ENCODE measurements at places on chromosomes 2 and 18.

GRCh38 chr2:203782262-203782976, 76.0 kb downstream of the CD28 start:
- peak; percentile 37 for DNase-seq

GRCh38 chr2:216608525-216608924, 24.7 kb upstream of the IGFBP2 start:
- no peak for DNase-seq

DNA sequence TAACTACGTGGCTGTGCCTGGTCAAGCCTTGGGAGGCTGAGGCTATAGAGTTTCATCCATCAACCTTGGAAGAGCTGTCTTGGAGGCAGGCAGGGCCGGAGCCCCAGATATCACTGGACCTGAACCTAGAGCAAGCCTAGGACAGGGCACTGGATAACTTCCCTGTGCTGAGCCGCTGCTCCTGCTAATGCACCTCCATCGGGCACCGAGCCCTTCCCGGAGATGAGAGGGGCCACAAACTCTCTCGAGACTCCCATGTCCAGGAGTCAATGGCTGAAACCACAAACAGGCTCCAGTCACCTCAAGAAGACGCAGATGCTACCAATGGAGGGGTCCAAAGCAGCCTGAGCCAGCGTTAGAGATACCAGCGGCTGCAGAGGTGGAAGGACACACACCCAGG, 866.0 kb downstream of the LRP1B start:
- DNase-seq, result no peak

GRCh38 chr18:75066021-75066880, 142.7 kb downstream of the PTGR3 start:
- DNase-seq, result no peak

GRCh38 chr2:468648-469336, 180.9 kb upstream of the ALKAL2 start:
- DNase-seq, result no peak

DNA sequence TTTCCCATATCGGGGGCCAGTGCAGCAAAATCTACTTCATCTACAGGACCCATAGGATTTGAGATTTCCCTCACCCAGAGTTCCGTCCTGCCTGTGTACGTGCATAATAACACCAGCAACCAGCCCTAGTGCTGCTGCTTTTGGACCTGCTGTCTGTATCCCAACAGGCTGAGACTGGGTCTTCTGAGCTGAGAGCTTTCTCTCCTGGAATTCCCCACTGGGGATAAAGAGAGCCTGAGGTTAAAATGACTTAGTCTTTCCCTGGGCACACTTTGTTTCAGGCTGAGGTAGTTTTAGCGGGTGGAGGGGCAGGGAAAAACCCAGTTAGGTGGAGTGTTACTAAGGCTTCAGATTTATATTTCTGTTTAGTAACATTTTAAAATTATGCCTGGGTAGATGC, 62.5 kb downstream of the SERTAD2 start:
- no peak for DNase-seq

GRCh38 chr2:234291765-234292204, 205.1 kb downstream of the ARL4C start:
- no peak for DNase-seq

DNA sequence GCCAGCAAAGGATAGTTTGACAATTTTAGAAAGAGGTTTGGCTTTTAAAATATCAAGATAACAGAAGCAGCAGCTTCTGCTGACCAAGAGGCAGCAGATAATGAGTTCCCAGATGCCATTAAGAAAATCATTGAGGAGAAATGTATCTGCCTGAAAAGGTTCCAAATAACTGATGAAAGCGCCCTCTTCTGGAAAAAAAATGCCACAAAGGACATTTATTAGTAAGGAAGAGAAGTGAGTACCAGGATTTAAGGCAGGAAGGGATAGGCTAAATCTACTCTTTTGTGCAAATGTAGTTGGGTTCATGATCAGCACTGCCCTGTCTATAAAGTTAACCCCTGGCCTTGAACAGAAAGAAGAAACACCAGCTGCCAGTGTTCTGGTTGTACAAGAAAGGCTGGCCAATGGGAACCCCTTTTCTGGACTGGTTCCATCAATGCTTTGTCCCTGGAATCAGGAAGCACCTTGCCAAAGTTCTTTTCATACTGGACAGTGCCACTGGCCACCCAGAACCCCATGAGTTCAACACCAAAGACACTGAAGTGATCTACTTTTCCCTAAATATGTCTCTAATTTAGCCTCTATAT, 40.6 kb downstream of the DHX57 start:
- DNase-seq, result no peak

DNA sequence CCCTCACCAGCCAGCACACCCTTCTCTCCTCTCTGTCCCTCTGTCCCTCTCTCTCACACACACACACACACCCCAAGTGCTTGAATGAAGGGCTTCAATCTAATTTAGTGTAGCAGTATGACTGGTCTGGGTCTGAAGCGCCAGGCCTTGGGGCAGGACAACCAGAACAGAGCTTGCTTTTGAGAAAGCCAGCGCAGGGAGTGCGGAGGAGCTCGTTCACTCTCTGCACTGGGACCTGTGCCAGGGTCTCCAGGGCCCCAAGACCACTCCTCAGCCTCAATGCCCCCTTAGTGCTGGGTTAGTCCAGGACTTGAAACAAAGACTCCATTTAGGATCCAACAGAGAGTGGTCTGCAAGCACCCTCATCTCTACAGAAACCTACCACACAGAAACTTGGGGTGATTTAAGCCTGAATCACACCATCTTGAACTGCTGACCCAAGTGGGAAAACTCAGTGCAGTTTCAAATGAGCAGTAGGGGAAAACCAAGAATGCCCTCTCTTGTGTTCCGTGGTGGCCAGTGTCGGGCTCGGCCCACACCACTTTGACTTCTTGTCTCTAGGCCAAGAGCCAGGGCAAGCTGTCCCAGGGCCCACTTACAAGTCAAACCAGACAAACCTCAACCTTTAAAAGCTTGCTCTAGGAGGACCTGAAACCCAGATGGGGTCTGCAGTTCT, 66.6 kb upstream of the WIPF1 start:
- no peak for DNase-seq

GRCh38 chr2:168343586-168343985, 96.2 kb upstream of the STK39 start:
- DNase-seq, result no peak

DNA sequence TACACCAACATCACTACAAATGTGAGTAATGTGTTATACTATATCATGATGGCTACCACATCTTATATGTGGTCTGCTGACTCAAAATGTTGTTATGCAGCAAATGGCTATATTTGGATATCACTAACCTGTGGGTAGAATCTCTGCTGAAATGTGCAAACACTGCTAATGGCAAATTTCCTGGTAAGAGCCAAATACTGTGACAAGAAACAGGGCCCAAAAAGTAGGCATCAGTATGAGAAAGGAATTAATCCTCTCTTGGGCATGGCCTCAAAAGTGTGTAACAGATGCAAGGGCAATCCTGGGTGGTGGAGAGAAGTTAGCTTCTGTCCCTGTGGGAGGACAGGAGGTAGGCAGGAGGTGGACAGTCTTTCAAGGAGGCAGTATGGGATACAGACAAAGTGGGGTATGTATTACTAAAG, 13.3 kb downstream of the ATF2 start:
- DNase-seq, result no peak

DNA sequence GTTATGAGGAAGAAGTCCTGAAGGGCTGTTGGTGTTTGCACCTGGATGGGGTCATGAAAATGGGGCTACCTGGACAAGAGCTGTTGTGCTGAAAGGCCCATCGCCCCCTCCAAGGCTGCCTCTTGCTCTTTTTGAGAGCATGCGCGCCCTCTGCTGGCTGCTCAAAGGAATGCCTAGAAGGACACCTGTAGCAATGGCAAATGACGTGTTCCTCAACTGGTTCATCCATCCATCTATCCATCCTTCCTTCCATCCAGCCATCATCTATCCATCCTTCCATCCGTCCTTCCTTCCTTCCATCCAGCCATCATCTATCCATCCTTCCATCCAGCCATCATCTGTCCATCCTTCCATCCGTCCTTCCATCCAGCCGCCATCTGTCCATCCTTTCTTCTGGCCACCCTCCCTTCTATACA, 17.2 kb upstream of the RPL31 start:
- peak; percentile 64 for DNase-seq

DNA sequence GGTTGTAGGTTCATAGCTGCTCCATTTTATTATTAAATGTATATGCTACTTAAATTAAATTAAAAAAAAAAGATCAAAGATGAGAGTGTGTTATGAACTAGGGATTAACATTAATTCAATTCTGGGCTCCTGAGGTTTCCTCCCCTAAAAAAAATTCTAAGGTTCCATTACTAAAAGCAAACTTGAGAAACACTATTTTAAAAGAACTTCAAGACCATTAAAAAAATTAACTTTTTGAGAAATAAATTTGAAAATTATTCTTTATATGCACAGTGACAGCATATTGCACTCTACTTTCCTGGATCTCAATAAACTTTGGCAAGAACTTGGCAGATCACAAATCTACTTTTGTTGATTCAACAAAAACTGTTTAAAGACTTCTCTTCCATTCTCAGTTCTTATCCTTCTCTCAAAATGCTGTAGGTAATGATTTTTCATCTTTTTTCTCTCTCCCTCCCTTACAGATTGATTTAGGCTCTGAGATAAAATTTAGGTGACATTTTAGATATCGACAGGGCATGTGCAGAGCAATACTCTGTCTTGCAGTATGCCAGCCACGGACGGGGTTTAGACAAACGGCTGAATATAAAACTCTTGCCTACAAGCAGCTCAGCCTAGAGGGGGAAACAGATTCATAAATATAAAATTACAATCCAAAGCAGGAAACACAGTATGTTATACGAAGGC, 592 bp upstream of the MARS2 start:
- no peak for DNase-seq

DNA sequence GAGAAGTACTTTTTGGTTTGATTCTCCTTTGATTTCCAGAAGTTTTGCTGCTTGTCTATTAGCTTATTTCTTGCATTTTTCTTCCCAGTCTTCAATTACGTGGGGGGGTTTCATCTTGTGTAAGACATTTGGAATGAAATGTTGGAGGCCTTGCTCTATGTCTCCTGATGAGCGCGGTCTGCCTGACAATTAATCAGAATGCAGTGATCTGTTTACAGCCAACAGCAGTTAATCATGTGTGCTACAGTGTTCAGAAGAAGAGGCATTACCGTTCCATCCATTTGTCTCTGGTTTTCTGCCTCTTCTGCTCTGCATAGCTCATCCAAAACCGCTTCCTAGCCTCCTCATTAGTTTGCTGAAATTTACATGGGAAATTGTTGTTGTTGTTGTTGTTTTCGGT, 134.4 kb upstream of the ST6GAL2 start:
- no peak for DNase-seq

DNA sequence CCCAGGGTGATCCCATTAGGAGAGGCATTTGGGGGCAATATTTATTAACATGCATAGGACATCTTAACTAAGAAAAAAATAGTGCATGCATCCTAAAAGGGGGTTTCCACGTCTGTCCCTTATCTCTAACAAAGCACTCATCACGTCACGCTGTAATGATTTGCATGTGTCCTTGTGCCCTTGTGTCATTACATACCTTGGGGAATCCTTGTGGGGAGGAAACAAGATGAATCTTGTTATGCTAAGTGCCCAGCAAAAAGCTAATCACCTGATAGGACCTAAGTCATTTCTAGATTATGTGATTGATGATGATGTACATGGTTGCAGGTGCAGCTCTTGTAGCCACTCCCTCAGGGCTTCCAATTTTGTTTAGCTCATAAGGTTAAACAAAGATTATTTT, 250.9 kb downstream of the FBXO15 start:
- no peak for DNase-seq

GRCh38 chr2:200288670-200289429, 17.6 kb upstream of the SPATS2L start:
- no peak for DNase-seq

DNA sequence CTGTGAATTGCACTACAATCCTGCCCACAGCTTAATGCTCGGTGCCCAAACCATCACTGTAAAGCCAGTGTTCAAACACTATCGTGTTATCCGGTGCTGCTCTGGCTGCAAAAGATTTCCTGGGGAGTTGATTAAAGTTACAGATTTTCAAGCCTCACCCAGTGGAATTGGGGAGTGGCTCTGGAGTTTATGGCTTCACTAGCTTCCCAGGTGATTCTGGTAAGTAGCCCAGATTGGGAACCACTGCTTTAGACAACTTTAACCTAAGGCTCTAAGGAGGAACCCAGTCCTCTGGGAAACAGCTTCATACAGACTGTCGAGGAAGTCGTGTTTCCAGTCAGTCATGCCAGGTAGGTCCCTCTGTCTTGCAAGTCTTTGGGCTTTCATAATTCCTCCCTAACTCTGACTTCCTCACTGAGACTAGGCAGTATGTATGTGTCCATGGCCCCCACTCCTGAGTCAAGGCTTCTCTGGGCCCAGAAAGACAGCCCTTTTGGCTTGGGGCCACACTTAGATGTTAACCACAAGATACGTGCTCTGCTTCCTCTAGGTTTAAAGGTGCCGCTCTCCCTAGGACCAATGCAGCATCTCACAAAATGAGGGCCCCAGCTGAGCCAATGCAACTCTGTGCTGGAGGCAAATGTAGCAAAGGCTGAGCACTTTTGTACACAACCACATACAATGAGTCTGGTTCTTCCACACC, 299.7 kb downstream of the PRKCE start:
- DNase-seq, result no peak

DNA sequence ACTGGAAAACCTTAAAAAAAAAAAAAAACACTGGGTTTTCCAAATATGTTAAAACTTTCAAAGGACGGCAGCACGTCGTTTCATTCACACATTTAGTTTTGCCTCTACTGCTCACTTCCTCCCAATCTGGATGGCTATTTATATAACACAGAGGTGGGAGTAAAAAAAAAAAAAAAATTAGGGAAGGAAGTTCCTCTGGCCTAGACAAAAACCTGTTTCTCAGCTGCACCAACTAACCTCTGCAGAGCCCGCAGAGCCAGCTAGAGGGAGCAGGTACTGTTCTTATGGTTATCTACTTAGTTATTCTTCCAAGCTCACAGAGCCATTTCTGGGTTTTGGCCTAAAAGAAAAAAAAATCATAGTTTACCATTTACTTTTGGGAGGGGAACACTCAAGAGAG, 28.1 kb downstream of the SLC1A4 start:
- DNase-seq, result no peak

GRCh38 chr18:42183746-42184145, 228.7 kb downstream of the PIK3C3 start:
- no peak for DNase-seq

- DNase-seq, result no peak
These were observed 312.4 kb upstream of the TCF4 start for GRCh38 chr18:55900380-55900779.

All from stimulated activated CD8-positive, alpha-beta memory T cell treated with anti-CD3 and anti-CD28 coated beads, Interleukin-12 subunit alpha, Interleukin-12 subunit beta, amount 100 ng/mL, for 1 hour (primary cell).